Hair follicular keratinocyte (primary cell): ENCODE measurements at places on chromosomes 4 and X. TPM values are rescaled to one million over a fixed set of nuclear protein-coding genes. Genes with fewer than 3 reads are reported as not detected.

CENPVL1 gene
- not detected in 2 replicates for total RNA-seq

MAGEC2 gene
- total RNA-seq, result not detected in 2 replicates

JCHAIN gene
- total RNA-seq, result not detected in 2 replicates

GEMIN8 gene
- total RNA-seq, result 10.4 and 19.8 TPM in 2 replicates

ANTXR2 gene
- 65.1 and 141 TPM in 2 replicates for total RNA-seq

ETNPPL gene
- total RNA-seq, result not detected in 2 replicates

FAM184B gene
- total RNA-seq, result under 0.01 TPM in 1 of 2 replicates, not detected in the other

AKAP14 gene
- not detected in 2 replicates for total RNA-seq

CPE gene
- total RNA-seq, result 2.8 and 3.4 TPM in 2 replicates

GLUD2 gene
- total RNA-seq, result 0.23 and 0.27 TPM in 2 replicates

KLKB1 gene
- total RNA-seq, result not detected in 2 replicates

LNX1 gene
- total RNA-seq, result 0.11 and 0.39 TPM in 2 replicates

CYTL1 gene
- 0.55 TPM in 1 of 2 replicates, not detected in the other for total RNA-seq

TASL gene
- not detected in 2 replicates for total RNA-seq

UCP1 gene
- not detected in 2 replicates for total RNA-seq

FSTL5 gene
- total RNA-seq, result not detected in 2 replicates

MEPE gene
- not detected in 2 replicates for total RNA-seq

FRG2 gene
- not detected in 2 replicates for total RNA-seq

CCKAR gene
- not detected in 2 replicates for total RNA-seq

LRIT3 gene
- total RNA-seq, result 0.11 TPM in 1 of 2 replicates, not detected in the other

DDX60 gene
- 3.9 and 5.5 TPM in 2 replicates for total RNA-seq

MID1IP1 gene
- total RNA-seq, result 112 and 114 TPM in 2 replicates

RNF150 gene
- total RNA-seq, result 0.08 and 0.30 TPM in 2 replicates

SYTL4 gene
- total RNA-seq, result 0.38 and 0.39 TPM in 2 replicates

HPGD gene
- total RNA-seq, result 0.39 TPM in 1 of 2 replicates, not detected in the other

RAB33A gene
- not detected in 2 replicates for total RNA-seq

SSX1 gene
- not detected in 2 replicates for total RNA-seq

MAMLD1 gene
- total RNA-seq, result 0.38 and 0.94 TPM in 2 replicates

HSD17B10 gene
- 102 and 128 TPM in 2 replicates for total RNA-seq

GPR119 gene
- not detected in 2 replicates for total RNA-seq

LPAR4 gene
- not detected in 2 replicates for total RNA-seq

RIBC1 gene
- 1.0 and 1.3 TPM in 2 replicates for total RNA-seq

LRAT gene
- 2.4 and 3.7 TPM in 2 replicates for total RNA-seq
